ENCODE measurements at places on chromosomes 3 and 15.

DNA sequence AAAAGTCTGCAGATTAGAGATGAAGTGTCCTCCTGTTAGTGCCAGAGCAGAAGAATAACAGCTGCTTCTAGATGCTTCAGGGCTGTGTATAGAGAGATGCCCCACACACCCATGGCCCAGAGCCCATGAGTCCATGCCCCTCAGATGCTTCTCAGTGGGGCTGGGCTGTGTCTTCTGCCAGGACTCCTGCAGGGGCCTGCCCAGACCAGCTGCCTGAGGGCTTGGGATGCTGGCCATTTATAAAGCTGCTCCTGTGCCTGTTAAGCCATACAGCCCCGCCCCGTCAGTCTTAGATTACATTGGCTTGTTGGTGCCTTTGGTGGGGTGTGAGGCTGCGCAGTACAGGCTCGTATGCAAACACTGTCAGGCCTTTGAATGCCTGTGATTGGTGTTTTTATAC, 318.0 kb upstream of the CTDSPL start:
- DNase-seq, result no peak

- DNase-seq, result no peak
These were observed 463.3 kb downstream of the MAGI1 start for GRCh38 chr3:65575376-65575840.

- no peak for DNase-seq
These were observed 137.5 kb upstream of the PRR23C start for GRCh38 chr3:139182143-139182542.

- no peak for DNase-seq
These were observed 110.2 kb downstream of the LRTM1 start for GRCh38 chr3:54817628-54818027.

GRCh38 chr3:56725175-56725574, 42.1 kb upstream of the TASOR start:
- DNase-seq, result peak; percentile 30

DNA sequence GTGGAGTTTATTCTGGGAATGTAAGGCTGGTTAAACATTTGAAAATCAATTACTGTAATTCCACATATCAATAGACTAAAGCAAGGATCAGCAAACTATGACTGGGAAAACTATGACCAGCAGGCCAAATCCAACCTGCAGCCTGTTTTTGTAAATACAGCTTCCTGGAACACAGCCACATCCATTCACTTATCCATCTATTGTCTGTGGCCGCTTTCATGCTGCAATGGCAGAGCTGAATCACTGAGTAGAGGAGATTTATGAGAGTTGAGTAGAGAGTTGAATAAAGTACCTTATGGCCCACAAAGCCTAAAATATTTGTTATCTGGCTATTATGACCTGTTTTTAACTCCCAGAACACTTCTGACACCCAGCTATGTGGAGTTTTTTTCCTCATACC, 12.2 kb downstream of the MYLK start:
- no peak for DNase-seq

GRCh38 chr3:197308591-197308990, 10.2 kb upstream of the DLG1 start:
- DNase-seq, result no peak

- no peak for DNase-seq
These were observed 60.0 kb downstream of the DNASE1L3 start for GRCh38 chr3:58150810-58151199.

DNA sequence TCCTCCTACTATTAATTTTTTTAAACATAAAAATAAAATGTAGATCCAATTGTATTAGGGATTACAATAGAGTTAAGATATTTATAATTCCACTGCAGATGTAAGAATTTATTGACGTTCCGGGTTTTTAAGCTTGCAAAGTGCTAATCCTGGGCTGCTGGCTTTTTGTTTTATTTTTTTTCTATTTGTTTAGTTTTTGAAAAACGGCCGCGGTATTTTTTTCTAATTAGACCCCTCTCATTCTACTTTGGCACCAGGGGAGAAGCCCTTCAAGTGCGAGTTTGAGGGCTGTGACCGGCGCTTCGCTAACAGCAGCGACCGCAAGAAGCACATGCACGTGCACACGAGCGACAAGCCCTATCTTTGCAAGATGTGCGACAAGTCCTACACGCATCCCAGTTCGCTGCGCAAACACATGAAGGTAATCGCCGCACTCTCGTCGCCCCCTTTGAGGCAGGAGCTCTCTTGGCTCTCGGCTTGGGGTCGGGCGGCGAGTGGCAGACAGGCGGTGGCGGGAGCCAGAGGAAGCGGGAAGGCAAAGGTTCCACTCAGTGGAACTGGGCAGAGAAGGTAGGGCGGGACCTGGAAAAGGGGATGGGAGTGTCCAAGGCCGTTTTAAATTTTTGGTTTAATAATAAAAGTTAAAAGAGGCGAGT, 3.2 kb downstream of the ZIC1 start:
- no peak for DNase-seq

DNA sequence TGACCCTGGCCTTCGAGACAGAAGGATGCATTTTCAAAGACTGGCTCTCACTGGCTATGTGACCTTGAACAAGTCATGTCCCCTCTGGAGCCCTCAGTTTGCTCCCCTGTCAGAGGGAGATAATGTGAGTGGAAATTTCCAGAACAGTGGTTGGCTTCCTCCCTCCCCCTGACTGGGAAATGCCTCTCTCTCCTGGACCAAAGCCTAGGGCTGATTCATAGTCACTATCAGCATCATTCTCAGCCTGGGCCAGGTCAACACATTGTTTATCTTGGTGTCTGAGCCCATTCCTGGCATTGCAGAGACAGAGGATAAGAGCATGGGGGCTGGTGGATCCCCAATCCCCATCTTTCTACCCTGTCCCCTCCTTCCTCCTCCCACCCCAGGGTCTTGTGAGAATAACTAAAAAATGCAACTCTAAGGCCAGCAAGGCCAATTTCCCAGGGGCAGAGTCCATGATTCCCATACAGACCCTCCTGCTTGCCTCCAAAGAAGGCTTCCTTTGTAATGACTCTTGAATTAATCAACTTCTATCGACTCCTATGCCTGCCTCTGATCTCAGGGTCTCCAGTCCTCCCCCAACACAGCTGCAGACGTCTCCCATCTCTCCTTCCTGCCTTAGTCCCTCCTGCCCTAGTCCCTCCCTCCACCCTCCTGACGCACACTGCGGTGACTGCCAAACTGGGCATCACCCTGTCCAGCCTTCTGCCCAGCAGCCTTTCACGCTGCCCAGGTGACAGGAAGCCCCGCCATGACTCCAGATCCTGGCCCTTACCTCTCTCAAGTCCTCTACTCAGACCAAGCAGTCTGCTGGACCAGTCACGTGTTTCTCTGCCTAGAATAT, 35.4 kb upstream of the CORO2B start:
- no peak for DNase-seq

GRCh38 chr3:185420762-185421161, 57.8 kb downstream of the MAP3K13 start:
- no peak for DNase-seq

DNA sequence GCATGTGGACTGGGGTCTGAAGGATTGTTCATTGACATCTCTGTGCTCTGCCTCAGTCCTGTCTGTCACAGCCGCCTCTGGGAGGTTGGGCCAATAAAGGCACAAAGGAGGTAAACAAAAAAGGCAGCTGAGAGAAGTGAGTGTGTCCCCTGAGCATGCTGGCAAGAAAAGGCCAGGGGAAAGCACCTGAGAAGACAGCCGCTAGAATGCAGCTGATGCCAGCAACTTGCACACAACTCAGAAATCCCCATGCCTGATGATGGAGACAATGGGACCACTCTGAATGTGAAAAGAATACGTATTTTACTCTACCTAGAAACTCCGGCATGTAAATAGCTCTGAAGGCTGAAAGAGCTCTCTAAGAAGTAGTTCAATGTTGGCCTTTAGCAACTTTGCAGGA, 118.7 kb downstream of the KCNH8 start:
- DNase-seq, result no peak

GRCh38 chr15:51970132-51970817, 1.3 kb downstream of the LEO1 start:
- no peak for DNase-seq

GRCh38 chr15:63930034-63930433, 96.3 kb upstream of the HERC1 start:
- no peak for DNase-seq

DNA sequence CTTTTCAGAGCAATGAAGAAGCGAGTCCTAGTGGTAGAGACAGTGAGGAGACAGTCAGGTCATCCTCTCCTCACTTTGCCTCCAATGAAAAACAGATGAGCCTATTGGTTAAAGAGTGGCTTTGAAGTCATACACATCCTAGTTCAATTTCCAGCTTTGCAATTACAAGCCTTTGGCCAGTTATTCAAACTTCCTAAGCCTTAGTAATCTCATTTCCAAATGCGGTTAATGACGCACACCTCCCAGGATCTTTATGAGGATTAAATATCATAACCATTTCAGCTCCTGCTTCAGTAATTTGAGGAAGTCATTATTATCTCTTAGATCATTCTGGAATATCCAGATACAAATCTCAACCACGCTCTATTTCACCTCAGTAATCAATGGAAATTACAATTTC, 10.0 kb upstream of the ST6GAL1 start:
- DNase-seq, result no peak

GRCh38 chr15:68626283-68626682, 47.5 kb downstream of the CORO2B start:
- DNase-seq, result no peak

GRCh38 chr3:190734490-190734889, 128.0 kb downstream of the GMNC start:
- no peak for DNase-seq

- no peak for DNase-seq
These were observed 10.4 kb upstream of the ATOSA start for GRCh38 chr15:52689562-52689961.

DNA sequence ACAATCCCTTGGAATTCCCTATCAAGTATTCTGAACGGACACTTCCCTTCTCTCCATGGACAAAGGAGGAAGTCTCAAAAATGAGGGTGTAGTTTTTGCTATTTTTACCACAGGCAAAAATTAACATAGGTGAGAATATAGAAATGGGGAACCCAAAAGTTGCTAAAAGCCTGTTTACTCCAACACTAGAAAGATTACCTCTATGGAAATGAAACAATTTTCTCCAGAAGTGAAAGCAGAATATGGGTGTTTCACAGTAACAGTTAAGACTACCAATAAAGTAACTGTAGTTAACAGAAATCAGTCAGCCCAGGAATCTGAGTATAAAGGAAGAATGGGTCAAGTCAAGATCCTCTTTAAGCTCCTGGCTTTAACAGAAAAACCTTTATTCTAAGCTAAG, 9.3 kb downstream of the TRA2B start:
- DNase-seq, result no peak
